ENCODE measurements at places on chromosomes 7 and 10.

- DNase-seq, result no peak
These were observed 21.8 kb downstream of the MAP3K8 start for GRCh38 chr10:30455816-30456215.

GRCh38 chr7:111873326-111873646 lies 311.0 kb upstream of the IMMP2L start:
- no peak for DNase-seq

DNA sequence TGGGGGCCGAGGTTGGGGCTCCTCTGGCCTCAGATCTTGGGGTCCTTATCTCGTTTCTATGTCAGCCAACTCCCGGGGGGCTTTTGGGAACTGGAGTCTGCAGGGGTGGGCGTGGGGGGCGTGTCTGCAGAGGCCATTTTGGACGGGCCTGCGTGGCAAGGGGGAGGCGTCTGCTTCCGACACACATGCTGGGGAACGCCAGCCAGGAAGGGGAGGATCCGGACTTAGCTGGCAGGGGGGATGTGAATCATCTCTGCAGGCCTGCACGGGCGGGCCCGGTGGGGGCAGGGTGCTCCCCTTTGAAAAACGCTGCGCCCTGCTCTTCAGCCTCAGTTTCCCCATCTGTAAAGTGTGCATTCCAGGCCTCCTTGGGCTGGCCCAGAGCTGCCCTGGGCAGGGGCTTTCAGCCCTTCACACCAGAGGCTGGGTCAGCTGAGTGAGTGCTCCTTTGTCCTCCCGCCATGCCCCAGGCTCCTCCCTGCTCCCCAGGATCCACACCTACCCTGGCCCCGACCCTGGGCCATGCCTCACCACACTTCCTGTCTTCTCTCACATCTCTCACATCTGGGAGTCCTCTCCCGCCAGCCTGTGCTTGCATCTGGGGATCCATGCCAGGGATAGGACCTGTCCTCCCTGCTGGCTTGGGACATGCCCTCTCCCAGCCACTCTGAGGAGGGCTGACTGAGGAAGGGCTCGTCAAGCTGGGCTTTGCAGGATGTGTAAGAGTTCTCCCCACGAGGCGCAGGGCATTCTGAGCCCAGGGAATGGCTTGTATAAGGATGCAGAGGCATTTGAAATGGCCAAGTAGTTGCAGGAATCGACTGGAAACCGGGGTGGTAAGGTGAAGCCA lies 172.6 kb upstream of the TNRC18 start:
- DNase-seq, result peak; percentile 60

GRCh38 chr7:105651798-105652197 lies 70.5 kb upstream of the EFCAB10 start:
- no peak for DNase-seq

- no peak for DNase-seq
These were observed 139.3 kb downstream of the MBL2 start for GRCh38 chr10:52633266-52633665.

DNA sequence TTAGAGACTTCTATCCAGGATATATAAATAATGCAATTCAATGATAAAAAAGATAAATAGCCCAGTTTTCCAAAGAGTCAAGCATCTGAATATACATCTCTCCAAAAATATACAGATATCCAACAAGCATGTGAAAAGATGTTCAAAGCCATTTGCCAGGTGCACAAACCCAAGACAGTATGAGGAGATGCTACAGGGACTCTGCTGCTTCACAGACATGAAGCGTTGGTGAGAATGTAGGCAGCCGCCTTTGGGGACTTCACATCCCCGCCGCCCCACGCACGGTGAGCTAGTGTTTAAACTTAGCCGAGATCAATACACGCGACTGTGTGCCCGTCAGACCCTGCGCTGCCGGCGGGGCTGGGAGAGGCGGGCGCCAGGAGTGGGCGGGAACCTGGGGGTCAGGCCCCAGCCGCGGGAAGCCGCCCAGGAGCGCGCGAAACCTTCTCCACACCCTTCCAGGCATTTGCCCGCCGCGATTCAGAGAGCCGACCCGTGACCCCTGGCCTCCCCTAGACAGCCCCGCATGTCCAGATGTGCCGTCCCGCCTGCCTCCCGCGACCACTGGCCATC lies 927 bp upstream of the ALOX5 start:
- DNase-seq, result no peak

DNA sequence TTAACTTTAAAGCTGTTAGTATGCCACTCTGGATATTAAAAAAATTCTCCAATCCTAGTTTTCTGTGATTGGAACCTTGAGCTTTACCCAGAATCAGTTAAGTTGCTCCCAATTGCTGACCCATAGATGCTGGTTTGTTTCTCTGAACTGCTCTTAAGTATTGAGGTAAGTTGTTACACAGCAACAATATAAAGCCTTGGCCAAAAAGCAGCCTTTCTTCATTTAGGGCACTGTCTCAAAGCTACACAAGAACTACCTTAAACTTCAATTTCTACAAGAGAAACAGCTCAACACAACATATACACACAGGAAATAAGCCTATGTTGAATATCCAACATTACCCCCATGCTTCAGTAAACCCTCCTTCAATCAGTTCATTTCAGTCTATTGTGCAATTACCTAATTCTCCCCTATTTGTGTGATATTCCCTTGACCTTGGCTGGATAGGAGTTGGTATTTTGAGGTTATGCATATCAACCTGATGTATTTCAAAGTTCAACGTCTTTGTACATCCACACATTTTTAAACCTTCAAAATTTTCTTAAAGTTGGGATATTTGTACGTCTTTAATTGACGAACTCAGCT lies 11.5 kb downstream of the HNRNPA2B1 start:
- DNase-seq, result no peak

GRCh38 chr10:117462816-117463544 lies 79.6 kb upstream of the EMX2 start:
- no peak for DNase-seq

- DNase-seq, result no peak
These were observed 49.4 kb downstream of the CPEB3 start for GRCh38 chr10:92241501-92241900.

- no peak for DNase-seq
These were observed 11.4 kb upstream of the FAM53B start for GRCh38 chr10:124755581-124755980.

GRCh38 chr10:16227674-16228073 lies 209.1 kb upstream of the PTER start:
- no peak for DNase-seq

GRCh38 chr10:110423650-110424049 lies 74.1 kb upstream of the DUSP5 start:
- no peak for DNase-seq

DNA sequence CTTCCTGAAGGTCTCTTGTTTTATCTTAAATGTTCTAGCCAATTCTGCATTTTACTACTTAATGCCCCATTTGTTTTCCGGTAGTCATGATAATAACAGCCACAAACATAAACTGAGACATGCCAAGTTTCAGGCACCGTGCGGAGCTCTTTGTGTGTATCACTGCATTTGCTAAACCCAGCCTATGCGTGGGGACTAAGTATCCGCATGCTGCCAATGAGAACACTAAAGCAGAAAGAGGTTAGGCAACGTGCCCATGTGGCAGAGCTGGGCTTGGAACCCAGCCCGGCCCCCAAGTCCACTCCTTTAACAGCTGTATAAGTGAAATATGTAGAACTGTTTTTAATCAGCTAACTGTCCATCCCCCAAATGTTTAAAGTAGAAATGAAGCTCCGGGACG lies 54.1 kb downstream of the SLIT1 start:
- DNase-seq, result no peak

DNA sequence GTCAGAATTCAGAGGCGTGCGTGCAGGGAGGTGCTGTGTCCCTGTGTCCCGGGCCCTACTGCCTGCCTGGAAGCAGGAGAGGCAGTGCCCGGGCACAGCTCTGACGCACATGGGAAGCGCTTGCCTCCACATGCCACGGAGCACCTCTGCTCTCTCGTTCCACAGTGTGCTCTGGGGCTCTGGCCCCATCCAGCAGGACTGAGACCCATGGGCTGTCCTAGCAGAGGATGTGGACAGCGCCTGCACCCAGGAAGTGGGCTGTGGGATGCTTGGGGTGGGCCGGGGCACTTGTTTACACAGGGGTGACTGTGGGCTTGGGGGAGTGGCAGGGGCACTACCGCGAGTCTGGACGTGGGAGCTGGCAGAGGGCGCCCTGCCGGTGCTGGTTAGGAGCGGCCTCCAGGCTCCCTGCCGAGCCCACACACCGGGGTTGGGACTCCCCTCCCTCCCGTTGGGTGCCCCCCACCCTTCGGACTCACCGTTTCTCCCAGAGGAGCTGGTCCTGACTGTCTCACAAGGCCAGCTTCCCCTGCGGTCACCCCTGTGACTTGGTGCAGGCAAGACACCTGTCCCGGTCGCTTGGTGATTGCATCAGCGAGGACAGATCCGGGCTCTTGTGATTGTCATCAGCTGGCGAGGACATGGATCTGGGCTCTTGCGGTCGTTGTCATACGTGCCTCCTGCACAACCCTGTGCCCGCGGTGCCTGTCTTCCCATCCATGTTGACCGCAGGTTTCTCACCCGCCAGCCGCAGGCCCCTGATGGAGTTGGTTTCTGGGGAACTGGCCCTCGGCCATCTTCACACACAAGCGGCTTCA lies 83.1 kb downstream of the NKX6-2 start:
- DNase-seq, result no peak

DNA sequence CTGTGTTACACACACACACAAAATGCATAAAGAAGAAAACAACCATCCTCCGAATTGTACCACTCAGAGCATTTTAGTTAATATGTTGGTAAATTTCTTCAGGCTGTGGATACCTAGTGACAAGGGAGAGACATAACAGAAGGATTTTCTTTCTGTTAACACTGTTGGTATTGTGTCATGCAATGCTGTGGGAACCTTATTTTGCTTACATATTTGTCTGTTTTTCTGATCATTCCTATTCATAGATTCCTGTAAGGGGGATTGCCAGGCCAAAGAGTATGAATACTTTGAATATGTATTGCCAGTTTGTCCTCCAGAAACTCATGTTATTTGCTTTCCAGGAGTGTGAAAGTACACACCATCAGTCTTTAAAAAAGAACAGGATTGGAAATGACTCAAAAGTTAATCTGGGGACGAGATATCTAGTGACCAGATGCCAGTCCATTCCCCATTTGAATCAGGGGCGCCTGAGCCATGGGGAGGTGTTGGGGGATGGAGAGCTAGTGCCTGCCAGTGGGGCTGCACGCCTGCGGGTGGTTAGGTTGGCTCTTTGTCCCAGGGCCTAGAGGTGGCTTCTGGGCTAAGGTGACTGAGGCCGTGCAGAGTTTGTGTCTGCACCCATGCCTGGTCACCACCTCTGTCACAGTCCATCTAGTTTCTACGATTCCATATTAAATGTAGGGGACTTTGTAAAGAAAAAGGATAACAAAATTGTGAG lies 142.0 kb downstream of the PTPN20 start:
- no peak for DNase-seq

- DNase-seq, result no peak
These were observed 44.7 kb upstream of the PDZD8 start for GRCh38 chr10:117419921-117420320.

All from AG04449 (cell line).